ENCODE measurements at places on chromosomes 11 and 22. TPM values are rescaled to one million over a fixed set of nuclear protein-coding genes. Genes with fewer than 3 reads are reported as not detected.

HEPHL1 gene
- not detected for total RNA-seq

MPZL3 gene
- 0.35 TPM for total RNA-seq

MUC5AC gene
- total RNA-seq: 5.4 TPM

CNTF gene
- total RNA-seq: 1.3 TPM

CHADL gene
- total RNA-seq: not detected

SREBF2 gene
- 26.0 TPM for total RNA-seq

ABTB2 gene
- total RNA-seq: 24.5 TPM

Measured in A549 treated with DMSO at 1 μM for 4 hours (cell line).